ENCODE measurements at places on chromosomes 12 and 14.

DNA sequence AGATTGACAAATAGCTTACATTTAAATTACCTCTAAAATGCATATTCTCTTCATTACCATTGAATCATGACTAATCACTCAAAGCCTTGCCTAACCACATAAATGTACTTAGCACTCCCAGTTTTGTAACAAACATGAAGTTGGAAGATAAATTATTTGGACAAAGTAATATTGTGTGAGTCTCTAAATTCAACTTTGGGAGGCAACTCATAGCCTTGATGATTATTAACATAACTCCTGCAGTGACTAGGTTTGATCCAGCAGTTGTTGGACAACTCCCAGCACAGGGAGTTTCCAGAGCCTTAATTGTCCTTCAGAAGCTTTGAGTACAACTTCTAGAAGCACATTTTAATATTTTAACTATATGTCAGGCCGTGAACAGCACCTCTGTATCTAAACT lies 153.4 kb upstream of the PDZRN4 start:
- no peak for DNase-seq

- no peak for DNase-seq
Observed at GRCh38 chr14:75165586-75166391, 10.6 kb downstream of the TMED10 start.

DNA sequence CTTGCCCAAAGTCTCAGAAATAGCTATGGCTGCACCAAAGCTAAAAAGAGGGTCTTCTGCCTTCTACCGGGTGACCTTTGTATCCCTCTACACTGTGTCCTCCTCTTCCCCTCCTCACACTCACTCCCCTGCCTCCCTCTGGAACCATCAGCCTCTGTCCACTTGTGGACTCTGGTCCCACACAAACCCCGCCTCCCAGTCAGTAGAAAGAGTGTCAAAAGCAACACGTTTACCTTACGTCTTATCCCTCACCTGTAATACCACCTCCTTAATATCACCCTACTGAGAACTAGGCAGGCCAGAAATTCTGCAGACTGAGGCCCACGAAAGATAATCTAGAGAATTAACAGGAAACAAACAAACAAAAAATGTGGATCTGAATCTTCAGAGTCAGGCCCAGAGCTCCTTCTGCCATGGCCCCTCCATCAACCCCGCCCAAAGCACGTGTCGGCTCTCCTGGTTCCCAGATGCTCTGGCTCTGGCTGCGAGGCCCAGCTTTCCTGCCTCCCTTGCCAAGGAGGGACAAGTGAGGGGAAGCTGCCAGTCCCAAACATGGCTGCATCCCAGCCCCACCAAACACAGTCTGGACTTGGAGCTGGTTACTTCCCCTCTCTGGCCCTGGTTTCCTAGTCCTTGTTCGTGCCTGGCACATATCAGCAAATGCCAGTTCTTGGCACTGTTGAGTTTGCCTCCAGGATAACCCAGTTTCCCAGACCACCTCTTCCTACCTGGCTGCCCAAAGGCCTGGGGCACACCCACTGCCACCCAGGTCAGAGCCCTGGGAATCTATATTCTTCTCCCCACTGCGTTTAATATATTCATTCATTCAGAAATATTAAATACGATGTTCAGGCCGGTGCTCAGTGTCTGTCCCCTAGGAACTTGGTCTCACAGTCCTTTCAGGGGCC lies 2.7 kb downstream of the ACTN1 start:
- peak; percentile 29 for DNase-seq

DNA sequence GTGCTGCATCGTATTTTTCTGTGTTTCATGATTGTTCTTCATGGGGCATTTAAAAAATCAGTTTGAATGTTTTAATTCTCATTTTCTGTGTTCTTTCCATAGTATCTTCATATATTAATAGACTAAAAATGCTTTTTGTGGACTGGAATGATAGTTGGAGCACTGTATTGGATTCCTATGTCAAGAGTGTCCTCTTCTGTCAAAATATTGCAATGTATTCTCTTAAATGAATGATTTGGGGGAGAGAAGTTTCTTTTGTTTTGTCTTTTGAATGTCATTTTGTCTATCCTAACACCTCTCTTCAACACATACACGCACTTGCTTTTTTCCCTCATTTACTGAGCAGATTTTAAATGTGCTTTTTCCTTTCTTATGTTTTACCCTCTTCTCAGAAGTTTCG lies 4.7 kb upstream of the EIF2S3B start:
- peak; percentile 4 for DNase-seq

DNA sequence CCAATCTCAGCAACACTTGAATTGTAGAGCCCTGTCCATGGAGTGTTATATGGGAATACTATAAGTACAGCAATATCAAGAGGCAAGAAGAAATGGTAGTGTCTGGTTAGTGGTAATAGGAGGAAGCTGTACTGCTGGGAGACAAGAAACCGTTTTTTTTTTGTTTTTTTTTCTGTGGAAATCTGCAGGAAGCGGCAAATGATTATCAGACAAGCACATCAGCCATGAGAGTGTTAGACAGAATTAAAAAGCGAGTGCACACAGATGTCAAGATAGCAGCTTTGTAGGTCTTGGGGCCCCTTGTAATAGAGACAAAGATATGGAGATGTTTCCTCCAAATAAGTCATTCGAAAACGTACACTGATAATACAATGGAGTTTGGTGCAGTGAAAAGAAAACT lies 6.7 kb downstream of the TESPA1 start:
- DNase-seq: no peak

- no peak for DNase-seq
Observed at GRCh38 chr14:64701660-64702059, 2.6 kb upstream of the PLEKHG3 start.

GRCh38 chr12:108446766-108447165 lies 68.3 kb upstream of the FICD start:
- no peak for DNase-seq

DNA sequence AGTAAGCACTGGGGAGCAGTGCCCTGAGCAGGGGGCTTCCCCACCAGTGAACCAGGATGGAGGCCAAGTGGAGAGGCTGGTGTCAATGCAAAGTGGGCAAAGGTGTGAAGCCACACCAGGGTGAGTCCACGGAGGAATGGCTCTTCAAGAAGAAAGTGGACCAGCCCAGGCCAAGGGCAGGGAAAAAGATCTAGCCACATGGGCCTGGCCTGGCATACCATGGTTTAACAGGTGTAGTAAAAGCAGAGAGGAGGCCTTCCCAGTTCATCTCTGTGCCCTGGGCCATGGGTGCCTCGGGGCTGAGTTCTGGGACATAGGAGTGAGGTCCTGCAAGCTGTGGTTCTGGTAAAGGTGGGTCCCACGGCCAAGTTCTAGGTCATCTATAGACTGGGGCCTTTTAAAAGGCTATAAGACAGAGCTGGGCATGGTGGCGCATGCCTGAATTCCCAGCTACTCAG lies 153.4 kb downstream of the DPF3 start:
- no peak for DNase-seq

DNA sequence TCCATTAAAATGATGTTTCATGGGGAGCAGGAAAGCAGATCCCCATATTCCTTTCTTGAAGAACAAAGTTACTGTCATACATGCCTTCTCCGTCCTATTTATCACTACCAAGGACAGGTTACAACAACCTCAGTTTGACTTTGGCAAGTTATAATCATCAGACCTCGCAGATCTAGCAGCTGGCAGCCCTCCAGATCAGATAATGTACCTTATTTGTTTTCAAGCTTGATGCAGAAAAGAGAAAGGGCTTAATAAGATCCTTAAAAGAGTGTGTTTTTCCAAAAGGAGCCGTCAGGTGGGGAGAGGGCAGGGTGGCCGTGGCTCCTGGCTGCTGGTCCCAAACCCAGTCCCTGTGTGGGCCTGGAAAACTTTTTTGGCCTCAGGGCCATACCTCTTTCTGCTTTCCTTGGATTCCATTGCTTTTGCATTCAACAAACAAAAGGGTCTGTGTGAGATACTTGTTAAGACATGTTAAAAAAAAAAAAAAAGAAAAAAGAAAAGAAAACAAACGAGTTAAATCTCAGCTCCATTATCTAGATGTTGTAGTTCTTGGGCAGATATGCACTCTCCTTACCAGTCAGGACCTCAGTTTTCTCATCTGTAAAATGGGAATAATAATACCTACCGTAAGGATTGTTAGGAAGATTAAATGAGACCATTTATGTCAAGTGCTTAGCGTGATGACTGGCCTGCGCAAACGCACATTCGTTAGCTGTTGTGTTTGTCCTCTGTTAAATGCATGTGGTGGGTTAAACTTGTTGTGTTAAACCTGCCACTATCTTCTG lies 64.6 kb downstream of the B4GALNT3 start:
- DNase-seq: no peak

DNA sequence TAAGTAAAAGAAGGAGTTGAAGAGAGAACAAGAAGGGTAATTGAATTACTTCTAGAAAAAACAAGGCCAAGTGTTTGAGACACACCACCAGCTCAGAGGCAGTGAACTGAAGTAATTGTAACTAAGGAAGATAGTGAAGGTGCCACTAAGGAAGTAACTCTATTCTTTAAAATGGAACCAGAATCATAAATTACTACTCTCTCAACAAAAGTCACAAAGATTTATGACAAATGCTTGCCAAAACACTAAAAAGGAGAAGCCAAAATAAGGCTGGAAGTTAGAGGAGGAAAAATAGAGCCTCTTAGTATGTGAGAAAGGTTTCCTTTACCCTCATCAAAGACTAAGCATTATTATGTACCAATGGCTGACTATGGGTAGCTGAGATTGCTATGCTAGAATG lies 208.5 kb downstream of the MDGA2 start:
- DNase-seq: no peak

GRCh38 chr12:34402228-34402898 lies 380.1 kb downstream of the ALG10 start:
- no peak for DNase-seq

- no peak for DNase-seq
Observed at GRCh38 chr14:99597911-99598600, 6.0 kb downstream of the CCDC85C start.

- no peak for DNase-seq
Observed at GRCh38 chr14:95134304-95134933, 22.9 kb downstream of the DICER1 start.

DNA sequence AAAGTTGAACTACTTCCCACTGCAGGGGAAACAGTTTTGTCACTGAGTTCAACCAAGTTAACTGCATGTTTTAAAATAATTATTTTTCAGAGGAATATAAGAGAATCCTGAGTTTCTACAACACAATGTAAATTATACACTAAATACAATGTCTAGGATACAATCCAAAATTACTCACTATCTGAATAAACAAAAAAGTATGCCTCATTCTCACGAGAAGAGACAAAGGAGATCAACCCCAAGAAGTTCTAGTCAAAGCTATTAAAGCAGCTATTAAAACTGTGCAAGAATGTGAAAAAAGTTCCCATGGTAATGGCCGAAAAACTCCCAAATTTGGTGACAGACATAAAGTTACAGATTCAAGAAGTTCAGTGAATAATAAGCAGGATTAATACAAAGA lies 8.8 kb upstream of the KCNK13 start:
- no peak for DNase-seq

- no peak for DNase-seq
Observed at GRCh38 chr14:50116966-50117365, 594 bp upstream of the VCPKMT start.

DNA sequence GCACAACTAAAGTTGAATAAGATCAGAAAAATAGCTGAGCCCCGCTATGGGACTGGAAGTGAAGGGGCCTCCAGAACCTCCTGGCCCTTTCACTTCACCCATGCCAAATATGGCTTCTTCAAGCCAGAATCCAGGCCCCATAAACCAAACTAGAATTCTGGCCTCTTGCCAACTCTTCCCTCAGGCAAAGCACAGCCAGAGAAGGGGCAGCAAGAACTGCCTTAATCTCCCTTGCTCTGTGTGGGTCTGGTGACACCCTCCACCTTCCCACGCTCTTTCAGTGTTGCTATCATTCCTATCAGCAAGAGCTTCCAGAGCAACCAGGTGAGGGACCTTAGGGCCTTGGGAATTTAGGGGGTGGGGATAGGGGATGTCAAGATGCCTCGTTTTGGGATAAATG lies 3.1 kb upstream of the PNMA1 start:
- DNase-seq: no peak

DNA sequence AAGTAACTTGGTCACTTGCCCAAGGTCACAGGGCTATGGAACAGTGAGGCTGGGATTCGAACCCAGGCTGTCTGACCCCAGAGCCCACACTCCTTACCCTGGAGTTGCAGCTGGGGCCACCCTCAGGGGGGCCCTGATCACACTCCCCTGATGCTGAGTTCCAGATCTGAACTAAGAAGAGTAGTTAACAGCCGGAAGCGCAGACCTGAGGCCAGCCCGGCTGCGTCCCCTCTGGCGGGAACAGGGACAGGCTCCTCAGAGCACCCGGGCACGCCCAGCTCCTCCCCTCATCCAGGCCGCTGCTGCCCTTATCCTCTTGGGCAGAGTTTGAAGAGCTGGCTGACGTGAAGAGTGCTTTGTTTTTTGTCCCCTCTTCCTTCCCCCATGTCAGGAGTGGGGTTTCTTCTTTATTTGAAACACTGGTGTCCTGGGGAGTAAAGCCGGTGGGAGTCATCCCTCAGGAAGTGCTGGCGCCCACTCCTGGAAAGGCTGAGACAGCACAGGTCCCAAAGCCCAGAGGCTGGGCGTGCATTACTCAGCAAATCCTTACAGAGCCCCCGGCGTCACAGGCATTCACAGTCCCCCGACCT lies 8.7 kb downstream of the PHB2 start:
- peak; percentile 85 for DNase-seq

DNA sequence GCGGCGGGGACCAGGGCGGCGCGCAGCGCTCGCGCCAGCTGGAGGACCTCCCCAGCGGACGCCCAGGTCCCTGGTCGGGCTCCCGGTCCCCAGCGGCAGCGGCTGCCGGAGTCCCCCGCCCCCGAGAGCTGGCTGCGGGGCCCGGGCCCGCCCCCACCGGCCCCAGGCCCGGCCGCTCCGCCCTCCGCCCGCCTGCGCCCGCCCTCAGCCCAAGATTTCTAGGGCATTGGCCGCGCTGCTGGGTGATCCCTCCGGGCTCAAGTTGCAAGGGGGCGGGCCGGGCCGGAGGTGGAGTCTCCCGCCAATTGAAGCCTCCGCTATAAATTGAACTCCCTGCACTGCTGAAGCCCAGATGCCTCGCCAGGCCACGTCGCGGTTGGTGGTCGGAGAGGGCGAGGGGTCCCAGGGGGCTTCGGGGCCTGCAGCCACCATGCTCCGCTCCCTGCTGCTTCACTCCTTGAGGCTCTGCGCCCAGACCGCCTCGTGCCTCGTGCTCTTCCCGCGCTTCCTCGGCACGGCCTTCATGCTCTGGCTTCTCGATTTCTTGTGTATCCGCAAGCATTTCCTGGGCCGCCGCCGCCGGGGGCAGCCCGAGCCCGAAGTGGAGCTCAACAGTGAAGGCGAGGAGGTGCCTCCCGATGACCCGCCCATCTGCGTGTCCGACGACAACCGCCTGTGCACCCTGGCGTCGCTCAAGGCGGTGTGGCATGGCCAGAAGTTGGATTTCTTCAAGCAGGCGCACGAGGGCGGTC lies at the start of gene DIO3:
Gene DIO3, plus strand, starts transcription at position 351 of the 752 bp plus-strand sequence.
- DNase-seq: peak; percentile 89

GRCh38 chr14:106308839-106309389 lies 782.5 kb downstream of the TMEM121 start:
- no peak for DNase-seq

DNA sequence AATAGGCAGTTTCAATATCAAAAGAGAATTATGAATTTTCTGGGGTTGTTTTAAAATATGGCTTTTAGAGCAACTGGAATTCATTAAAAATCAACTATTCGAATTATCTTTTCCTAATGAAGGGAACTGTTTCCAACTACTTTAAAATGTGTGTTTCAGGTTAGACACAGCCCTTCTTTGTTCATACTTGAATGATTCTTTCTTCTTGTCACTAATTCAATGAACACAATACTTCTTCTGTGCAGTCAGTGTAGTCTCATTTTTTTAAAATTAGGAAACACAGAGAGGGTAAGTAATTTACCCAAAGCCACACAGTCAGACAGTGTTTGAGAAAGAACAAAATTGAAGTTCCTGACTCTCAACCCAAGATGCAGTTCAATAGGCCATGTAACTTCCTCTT lies 414.0 kb downstream of the CCDC91 start:
- no peak for DNase-seq

Data from HuH-7.5 (cell line).